ENCODE measurements at places on chromosomes 16 and 17.

DNA sequence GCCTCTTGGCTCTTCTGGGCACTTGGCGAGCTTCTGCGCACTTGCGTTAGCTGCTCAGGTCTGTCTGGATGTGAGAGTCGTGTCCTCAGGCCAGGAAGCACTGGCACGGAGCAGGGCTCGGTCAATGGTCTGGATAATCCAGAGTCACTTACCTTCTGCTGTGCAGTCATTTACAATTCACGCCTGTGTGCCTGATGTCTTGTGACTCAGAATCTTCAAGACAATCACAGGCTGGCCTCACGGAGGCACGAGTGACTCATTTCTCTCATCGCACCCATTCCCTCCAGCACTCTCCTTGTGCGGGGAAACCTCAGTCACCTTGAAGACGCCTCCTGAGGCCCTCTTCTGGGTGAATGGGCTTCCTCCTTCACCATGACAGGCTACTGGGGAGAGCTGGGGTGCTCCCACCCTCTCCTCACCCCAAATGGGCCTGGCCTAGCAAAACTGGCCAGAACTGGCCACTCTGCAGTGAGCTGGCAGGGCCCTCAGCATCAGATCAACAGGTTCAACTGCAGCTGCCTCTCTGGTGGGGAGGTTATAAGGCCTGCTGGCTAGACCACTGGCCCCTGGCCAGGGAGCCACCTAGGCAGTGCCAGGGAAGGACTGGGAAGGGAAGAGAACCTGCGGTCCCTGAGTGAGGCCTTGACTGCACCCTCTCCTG lies 1.9 kb upstream of the CAPN15 start:
- DNase-seq, result peak; percentile 42

DNA sequence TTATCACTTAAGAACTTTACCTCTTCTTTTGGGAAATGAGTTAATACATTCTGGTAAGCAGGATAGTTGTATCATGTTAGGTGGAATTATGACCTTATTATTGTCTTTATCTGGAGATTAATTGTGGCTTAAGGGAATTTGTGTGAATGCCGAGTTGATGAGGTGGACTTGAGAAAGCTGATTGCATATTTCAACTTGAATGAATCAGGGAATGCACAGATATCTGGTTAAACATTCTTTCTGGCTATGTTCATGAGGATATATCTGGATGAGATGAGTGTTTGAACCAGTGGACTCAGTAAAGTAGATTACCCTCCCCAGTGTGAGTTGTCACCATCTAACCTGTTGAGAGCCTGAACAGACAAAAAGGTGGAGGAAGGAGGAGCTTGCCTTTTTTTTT lies 326.1 kb upstream of the GOT2 start:
- DNase-seq, result no peak

DNA sequence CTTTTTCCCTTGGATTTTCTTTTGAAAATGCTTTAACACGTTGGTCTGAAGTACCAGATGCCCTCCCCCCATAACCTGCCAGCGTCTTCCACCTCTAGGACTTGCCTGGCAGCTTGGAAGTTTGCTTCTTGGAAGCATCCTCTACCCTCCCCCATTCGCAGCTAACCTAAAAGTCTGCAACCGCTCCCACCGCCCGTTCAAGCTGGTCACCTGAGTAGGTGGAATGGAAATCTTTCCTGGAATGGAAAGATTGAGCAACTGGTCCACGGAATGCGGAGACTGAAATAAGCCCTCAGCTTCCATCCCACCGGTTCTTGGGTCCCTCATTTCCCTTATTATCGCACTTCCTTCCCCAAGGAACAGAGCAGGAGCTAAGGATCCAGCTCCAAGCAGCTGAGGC lies 31.4 kb downstream of the HS3ST3B1 start:
- no peak for DNase-seq

GRCh38 chr17:39200957-39201510 lies 951 bp downstream of the RPL19 start:
- DNase-seq, result no peak

- DNase-seq, result no peak
These were observed 135.7 kb downstream of the CDK5R1 start for GRCh38 chr17:32622540-32622939.

GRCh38 chr17:67221062-67221998 lies 23.7 kb downstream of the HELZ start:
- DNase-seq, result peak; percentile 39

DNA sequence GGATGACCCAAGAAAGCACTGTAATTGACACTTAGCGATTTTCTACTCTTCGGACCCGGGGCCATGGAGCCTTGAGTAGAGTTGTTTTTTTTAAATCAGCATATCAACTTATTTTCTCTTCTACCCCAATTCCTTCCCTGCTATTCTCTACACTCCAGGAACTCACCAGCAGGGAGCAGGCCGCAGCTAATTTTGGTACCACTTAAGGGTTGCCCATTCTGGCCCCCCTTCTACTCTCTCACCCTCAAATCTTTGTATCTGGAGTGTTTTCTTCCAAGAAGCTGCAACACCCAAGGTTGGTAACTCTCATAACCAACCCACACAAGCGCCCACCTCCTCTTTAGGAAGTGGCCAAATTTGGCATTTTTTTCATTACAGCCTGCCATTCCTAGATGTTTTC lies 5.5 kb upstream of the ERAL1 start:
- DNase-seq, result no peak

GRCh38 chr17:69654981-69655855 lies 240.7 kb downstream of the MAP2K6 start:
- DNase-seq, result no peak

DNA sequence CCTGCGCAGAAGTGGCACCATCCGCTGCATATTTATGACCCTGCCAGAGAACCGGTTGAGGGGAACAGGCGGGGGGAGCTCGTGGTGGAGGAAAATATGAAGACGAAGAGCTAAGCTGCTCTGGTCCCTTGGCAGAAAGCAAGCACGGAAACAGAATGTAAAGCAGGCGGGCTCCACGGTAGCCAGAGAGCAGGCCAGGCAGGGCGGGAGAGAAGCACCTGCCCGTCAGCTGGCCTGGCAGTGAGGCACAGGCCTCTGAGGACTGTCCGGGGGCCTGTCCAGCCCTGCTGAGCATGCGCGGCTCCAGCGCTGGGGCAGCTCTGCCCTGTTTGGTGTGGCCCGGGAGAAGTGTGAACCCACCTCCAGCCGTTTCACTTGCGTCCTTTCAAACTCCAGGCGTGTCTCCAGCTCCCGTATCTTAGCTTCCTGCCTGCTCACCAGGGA lies 46.7 kb downstream of the PIPOX start:
- DNase-seq, result peak; percentile 92

- no peak for DNase-seq
These were observed 1.2 kb downstream of the DDX5 start for GRCh38 chr17:64504769-64505339.

GRCh38 chr17:33725675-33726271 lies 432.7 kb upstream of the ASIC2 start:
- peak; percentile 7 for DNase-seq

GRCh38 chr16:80948886-80949493 lies 57.7 kb downstream of the CMC2 start:
- DNase-seq, result peak; percentile 44

- peak; percentile 65 for DNase-seq
These were observed 72.2 kb upstream of the METTL9 start for GRCh38 chr16:21526923-21527807.

GRCh38 chr16:75459691-75460090 lies 4.8 kb downstream of the TMEM170A start:
- DNase-seq, result no peak

DNA sequence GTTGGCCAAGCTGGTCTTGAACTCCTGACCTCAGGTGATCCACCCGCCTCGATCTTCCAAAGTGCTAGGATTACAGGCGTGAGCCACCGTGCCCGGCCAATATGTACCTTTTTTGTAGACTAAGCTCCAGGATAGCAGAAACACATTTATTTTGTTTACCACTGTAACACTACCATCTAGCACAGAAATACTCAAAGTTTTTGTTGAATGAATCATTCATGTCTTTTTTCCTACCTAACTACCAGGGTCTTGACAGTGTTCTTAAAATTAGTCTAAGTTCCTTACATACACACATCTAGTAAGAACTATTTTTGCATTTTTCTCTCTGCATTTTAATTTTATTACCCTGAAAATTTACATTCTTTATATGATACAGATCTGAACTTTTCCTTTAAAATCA lies 44.4 kb downstream of the AKAP10 start:
- no peak for DNase-seq

DNA sequence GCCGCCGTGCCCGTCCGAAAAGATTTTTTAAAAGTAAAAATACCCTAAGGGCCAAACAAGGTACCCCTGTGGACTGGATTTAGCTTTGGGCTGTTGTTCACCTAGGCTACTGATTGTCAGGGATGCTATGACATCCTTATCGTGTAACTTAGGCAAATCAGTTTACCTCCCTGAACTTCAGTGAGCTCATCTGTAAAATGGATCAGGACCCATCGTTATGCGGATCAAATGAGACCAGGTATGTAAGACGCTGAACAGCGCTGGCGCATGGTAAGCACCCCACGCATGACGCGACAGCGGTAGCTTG lies 658 bp upstream of the ZNF771 start:
- no peak for DNase-seq

DNA sequence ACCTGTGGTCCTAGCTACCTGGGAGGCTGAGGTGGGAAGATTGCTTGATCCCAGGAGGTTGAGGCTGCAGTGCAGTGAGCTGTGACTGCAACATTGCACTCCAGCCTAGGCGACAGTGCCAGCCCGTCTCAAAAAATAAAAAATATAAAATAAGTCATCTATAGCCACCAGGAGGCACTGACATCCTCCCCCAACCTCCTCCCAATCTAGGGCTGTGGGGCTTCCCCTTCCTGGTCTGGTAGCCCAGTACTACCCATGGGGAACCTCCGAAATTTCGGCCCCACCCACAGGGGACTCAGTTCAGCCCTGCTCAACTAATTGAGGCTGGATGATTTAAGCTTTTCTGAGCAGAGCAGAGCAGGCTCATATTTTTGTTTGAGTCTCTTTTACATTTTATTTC lies 3.2 kb downstream of the ZSCAN10 start:
- no peak for DNase-seq

GRCh38 chr16:4676831-4677230 lies 16.5 kb upstream of the NUDT16L1 start:
- DNase-seq, result no peak

- no peak for DNase-seq
These were observed 541 bp downstream of the RHBDF2 start for GRCh38 chr17:76500747-76501017.

DNA sequence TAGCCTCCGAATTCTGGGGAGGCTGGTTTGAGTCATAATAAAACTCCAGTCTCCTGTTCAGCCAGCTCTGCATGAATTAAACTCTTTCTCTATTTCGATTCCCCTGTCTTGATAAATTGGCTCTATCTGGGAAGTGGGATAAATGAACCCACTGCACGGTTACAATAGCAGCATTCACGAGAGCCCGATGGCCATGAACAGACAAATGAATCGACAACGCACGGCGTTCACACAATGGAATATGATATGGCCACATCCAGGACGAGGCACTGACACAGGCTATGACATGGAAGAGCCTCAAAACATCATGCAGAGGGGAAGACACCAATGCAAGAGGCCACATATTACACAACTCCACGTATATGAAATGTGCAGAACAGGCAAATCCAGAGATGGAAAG lies 5.6 kb upstream of the CARD14 start:
- no peak for DNase-seq

- no peak for DNase-seq
These were observed 7.7 kb downstream of the CORO6 start for GRCh38 chr17:29615048-29615385.

- DNase-seq, result peak; percentile 36
These were observed 28.8 kb upstream of the ABCC11 start for GRCh38 chr16:48276102-48276501.

DNA sequence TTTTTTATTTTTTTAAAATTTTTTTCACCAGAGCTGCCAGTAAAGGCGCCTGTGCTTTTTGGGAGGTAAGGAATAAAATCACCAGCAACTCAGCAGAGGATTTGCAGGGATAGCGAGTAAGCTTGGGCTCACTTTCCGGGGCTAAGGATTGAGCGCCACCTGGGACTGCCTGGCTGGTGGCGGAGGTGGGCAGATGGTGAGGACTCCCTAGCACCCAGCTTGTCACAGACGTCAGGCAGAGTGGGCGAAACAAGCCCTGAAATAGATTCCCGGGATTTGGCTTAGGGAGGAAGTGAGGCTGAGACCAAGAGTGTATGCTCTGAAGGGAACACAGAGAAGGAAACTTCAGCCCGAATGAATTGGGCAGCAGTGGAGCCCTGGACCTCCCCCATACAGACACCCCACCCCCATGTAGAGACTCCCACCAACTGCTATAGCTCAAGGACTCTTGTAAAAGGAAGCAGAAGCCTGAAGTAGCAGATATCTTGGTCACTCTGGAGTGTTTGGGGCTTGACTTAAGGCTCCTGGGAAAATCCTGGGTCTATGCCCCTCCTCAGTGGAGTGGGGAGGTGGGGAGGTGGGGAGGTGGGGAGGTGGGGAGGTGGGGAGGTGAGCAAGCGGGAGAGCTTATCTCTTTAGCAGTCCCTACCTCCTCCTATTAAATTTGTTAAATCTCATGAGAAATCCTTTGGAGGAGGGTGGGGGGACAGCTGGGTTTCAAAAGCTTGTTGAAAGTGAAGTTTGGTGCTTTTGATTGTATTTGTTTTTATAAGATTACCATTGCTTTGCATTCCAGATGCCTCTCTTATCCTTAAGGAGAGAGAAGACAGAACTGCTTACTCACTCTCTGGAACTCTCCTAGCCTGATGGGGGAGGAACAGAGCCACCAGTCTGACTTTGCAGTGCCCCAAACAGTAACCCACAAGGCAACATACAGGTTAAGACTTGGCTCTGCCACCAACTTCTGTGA lies 8.2 kb downstream of the ARL4D start:
- no peak for DNase-seq

GRCh38 chr16:81231014-81231413 lies 7.5 kb upstream of the BCO1 start:
- no peak for DNase-seq

- peak; percentile 41 for DNase-seq
These were observed 79.2 kb downstream of the MYH11 start for GRCh38 chr16:15777533-15778203.

DNA sequence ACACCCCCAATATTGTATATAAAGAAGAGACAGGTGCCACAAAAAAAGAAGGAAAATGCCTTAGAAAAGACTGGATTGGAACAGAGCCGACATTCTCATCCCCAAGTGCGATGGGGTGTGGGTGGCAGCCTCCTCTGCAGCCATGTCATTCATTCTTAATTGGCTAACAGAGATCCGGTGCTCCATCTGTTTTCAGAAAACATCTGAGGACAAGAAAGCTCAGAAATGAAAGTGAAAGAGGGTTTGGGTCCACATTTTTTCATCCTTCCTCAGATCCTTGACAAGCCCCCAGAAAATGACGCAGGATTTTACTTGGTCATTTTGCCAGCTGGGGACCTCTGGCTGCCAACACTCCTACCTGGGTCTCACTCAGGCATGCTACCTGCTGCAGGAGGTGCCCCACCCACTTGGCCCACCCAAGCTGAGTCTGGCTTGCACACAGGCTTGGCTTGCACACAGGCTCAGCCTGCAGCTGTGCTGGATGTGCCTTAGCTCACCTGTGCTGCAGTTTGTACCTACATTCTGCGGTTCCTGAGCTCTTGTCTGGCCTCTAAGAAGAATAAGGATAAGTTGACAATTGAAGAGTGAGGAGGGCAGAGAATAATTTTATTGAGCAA lies 21.9 kb downstream of the KIF2B start:
- no peak for DNase-seq
